Non-pigmented ciliary epithelial cell (primary cell): ENCODE measurements at places on chromosomes 2 and 18.

DNA sequence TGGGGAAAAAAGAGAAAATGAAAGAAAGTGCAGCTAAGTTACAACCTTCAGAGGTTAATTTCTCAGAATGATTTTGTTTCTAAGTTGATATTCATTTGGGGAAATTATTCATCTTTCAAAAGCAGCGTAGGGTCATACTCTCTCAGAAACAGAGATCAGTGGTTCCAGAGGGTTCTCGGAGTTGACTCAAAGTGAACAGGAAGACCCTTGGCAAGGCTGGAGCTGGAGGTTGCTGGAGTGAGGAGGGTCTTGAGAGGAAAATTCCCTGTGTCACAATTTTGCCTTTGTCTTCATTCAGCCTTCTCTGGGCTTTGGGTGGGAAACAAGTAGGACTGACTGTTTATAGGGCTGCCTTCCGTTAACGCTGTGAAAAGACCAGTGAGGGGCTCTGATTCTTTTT lies 168.2 kb downstream of the ICOS start:
- DNase-seq = no peak

DNA sequence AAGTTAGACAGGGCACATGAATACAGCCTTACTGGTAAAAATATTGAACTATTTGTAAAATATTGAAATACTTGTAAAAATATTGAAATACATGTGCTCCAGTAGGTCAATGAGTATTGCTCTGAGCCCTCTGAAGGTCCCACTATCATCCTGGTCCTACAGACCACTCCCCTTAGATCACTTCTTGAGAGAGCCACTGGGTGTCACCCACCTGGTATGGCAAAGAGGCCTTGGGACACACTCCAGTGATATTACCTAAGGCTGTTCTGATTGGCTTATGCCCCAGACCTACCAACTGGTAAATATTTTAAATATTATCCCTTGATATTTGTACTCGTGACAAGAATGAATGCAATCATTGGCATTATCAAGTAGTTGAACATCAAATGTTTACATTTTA lies 5.0 kb downstream of the THSD7B start:
- no peak for DNase-seq

GRCh38 chr2:108998911-108999310 lies 9.9 kb upstream of the EDAR start:
- DNase-seq = no peak

- no peak for DNase-seq
These were observed 619.0 kb downstream of the SLC4A3 start for GRCh38 chr2:220246386-220246785.

- DNase-seq = no peak
These were observed 15.3 kb downstream of the SGPP2 start for GRCh38 chr2:222439692-222440091.

DNA sequence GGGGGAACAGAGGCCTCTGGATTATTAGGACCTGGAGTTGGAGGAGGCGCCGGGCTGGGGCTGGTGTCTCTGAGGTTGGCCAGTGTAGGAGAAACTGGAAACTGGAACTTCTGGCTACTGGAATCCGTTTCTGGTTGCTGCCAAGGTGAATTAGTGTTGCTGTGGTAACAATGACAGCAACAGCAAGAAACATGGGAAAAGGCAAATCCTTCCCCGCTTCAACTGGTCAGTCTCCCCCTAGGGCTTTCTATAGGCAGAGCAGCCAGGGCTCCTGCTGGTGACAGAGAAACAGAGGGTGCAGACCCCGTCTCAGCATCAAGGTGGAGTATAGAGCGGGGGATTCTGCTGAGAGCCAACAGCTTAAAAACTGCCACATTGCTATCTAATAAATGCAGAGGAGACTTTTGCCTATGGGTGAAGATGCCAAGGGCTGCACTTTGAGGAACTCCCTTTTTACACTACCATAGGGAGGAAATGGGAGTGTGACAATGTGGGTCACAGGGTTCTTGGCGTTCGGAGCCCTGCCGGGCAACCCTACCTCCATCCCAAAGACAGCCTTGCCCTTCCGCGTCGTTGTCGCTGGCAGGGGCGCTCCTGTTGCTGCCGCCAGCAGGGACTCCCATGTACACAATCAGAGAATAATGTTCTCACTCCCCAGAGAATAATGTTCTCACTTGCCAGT lies 81.4 kb upstream of the CABLES1 start:
- no peak for DNase-seq

- DNase-seq = no peak
These were observed 18.8 kb downstream of the HJURP start for GRCh38 chr2:233835230-233836186.

DNA sequence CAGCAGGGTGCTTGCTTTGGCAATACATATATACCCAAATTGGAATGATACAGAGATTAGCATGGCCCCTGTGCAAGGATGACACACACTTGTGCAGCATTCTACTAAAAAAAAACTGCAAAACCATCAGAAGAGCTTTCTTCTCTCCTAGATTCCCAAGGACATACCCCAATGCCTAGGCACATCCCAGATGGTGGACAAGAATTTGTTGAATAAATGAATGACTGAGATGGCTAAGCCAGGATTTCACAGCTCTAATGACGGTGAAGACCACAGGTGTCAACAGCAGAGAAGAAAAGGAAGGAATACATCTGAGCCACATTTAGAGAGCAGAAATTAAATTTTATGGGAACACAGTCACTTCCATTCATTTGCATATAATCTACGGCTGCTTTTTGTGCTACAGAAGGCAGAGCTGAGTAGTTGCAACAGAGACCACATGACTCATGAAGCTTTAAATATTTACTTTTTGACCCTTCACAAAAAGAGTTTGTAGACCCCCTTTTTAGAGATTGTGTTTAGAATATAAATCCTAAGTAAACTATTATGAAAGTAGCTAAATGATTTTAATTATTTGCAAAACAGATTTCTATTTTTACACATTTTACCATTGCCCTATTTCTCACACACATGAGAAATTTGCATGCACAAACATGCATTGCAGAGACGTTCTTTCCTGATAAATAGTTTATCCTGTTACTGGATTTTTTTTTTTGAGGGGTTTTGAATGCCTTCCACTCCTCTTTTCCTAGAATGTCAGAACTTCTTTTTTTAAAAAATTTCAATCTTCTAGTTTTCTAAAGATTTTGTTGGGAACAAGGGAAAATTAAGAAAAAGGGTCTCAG lies 119.0 kb downstream of the PMAIP1 start:
- DNase-seq = no peak

DNA sequence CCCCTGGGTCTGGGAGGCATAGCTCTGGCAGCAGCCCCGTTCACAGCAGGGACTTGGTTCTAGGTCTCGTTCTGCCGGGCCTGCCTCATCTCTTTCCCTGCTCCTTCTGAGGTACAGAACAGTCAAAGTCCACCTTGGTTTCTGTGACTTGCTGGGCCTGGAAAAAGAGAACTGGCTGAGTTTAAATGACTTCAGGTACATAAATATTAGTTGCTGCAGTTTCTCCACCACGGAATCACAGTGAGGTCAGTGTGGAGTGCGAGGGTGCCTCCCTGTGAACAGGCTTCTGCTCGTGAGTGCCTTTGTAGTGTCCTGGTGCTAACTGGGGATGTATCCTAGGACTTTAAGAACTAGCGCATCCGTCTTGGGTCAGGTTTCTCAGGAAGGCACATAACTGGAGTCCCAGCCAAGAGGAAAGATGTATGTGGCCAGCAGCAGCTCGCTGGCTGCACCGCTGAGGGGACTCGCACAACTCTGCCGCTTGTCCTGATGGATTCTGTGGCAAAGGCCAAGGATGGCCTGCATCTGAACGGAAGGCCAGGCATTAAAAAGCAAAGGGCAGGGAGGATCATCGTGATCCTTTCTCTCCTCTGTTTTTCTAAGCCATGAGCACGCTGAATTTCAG lies 188.6 kb downstream of the SH3RF3 start:
- no peak for DNase-seq

- DNase-seq = no peak
These were observed 105.5 kb downstream of the UGGT1 start for GRCh38 chr2:128196471-128196931.

DNA sequence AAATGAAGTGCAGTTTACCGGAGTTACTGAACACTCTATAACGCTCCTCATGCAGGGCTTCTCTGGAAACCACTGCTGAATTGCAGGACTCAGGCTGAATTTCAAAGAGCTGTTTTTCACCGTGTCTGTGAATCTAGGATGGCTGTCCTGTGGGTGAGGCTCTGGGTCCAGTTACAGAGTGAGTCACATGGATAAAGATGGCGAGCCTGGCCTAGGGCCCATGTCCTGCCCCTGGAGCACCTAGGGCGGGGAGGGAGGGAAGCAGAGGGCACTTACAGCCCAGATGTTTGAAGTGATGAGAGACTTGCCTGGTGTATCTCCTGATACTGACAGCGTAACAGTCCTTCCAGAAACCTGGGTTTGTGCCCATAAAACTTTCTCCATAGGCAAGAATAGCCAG lies 583.0 kb downstream of the IRS1 start:
- DNase-seq = no peak

- no peak for DNase-seq
These were observed 319.2 kb downstream of the LRATD1 start for GRCh38 chr2:14951569-14952285.

- no peak for DNase-seq
These were observed 218.2 kb downstream of the SNTG2 start for GRCh38 chr2:1168846-1169245.

DNA sequence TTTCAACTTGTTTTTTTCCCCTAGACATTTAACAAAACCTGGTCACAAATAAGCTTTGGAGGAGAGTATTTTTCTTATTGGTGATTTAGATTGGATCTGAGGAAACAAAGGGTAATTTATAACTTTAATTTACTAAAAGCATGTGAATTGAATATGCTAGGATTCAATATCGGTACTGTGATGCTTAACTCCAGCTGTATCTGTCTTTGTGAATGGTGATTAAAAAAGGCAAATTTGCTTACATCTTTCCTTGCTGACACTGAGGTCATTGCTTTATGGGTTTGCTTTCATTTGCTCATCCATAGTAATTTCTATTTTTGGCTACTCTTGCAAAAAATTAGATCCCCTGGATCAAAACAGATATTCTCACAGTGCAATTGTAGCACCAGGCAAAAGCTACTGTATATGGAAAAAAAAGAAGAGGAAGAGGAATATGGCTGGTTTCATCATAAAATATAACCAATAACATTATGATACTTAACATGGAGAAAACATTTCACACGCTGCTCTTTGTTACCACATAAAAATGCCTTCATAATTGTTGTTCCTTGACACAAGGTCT lies 832.0 kb upstream of the ZEB2 start:
- DNase-seq = no peak

DNA sequence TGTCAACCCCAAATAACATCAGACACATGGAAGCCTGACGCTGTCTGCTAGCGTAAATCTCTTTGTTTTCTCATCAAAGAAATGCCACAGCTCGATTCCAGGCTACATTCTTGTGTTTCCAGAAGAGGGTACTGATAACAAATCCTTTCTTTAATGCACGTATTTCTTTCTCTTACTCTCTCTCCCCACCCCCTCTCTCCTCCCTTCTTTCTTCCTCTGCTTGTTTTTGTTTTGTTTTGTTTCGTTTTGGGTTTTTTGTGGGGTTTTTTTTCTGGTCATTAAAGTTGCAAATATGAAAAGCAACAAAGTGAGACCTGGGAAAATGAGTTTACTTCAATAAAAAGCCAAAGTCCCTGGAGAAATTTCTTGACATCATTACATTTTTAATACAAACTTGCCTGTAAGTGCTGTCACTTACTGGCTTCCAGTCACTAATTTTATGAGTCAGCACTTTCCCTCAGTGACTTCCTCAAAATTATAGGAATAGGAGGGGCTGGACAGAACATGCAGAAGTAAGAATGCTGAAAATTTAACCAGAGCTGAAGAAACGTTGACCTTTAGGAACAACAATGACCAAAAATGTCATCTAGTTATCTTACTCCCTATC lies 106.7 kb upstream of the NABP1 start:
- DNase-seq = no peak

- DNase-seq = no peak
These were observed 251.4 kb upstream of the ZEB2 start for GRCh38 chr2:144771348-144771747.

GRCh38 chr2:226829721-226830631 lies 5.9 kb upstream of the RHBDD1 start:
- no peak for DNase-seq

GRCh38 chr18:71443706-71444480 lies 1100.2 kb downstream of the CBLN2 start:
- DNase-seq = peak; percentile 62

DNA sequence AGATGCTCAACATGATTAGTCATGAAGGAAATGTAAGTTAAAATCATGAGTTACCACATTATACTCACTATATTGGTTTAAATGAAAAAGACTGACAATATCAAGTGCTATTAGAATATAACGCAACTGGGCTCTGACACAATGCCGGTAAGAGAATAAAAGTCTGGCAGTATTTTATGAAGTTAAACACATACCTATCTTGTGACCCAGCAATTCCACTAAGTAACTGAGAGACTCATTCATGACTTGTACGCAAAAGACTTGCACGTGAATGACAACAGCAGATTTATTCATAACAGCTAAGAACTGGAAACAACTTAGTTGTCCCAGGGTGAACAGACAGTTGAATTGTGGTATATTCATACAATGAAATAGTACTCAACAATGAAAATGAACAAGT lies 342.1 kb downstream of the SLC4A3 start:
- no peak for DNase-seq

DNA sequence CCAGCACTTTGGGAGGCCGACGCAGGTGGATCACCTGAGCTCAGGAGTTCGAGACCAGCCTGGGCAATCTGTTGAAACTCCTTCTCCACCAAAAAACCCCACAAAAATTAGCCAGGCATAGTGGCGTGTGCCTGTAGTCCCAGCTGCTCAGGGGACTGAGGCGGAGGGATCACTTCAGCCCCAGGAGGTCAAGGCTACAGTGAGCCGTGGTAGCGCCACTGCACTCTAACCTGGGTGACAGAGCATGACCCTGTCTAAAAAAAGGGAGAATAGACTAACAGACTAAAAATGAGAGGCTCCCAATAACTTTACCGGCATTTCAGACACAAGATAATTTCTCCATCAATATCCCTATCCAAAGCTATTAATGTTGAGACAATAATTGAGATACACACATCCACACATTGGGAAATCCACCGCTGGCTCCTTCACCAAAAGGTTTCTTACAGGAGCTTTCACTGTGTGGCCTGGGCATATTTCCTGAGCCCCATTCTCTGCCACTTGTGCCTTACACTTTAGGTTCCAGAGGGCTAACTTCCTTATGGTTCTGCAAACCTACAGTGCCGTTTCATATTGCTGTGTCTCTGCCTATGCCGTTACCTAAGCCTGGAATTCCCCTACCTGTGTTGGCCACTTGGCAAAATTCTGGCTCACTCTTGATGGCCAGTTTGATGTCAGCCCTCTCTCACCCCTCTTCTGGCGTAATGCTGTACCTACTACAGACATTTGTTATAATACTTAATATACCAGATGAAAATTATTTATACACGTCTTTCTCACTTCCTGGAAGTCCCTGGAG lies 115.8 kb upstream of the ZFP36L2 start:
- no peak for DNase-seq

DNA sequence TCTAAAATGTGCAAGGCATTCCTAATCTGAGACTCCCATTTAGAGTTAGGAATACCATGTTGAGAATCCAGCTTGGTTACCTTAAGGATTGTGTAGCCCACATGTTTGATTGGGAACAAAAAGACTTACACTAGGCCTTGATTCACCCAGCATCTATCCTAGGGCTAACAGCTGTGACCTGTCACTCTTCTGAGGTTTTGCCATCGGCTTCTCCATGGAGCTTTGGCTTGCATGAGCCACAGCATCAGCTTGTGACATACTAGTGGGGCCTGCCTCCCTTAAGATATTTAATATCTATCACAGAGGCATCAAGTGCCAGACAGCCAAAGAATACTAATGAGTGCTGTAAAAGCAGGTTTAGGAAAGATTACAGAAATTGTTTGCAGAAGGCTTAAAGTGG lies 241.3 kb upstream of the UBE2E3 start:
- DNase-seq = no peak
